CD4-positive, alpha-beta T cell treated with Interleukin-10 for 1 hour (primary cell): ENCODE measurements at places on chromosomes 13 and 19.

- DNase-seq, result peak; percentile 78
These were observed 12.5 kb downstream of the PBX4 start for GRCh38 chr19:19606021-19606420.

DNA sequence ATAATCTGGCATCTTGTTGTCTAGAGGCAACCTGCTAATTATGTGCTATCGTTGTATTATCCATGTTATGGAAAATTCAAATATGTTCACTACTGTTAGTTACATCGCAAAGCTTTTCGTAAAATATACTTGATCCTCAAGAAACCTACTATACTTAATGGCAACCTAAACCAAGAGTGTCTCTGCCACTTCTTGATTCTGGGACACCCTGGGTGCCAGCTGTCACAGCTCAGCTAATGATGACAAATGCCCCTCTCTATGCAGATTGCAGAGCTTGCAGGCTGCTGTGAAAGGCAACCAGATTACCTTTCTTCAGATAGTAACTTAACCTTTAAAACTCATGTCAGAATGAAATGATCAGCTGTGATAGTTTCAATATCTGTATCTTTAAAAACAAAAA is 8.9 kb upstream of the MAB21L1 start:
- no peak for DNase-seq

DNA sequence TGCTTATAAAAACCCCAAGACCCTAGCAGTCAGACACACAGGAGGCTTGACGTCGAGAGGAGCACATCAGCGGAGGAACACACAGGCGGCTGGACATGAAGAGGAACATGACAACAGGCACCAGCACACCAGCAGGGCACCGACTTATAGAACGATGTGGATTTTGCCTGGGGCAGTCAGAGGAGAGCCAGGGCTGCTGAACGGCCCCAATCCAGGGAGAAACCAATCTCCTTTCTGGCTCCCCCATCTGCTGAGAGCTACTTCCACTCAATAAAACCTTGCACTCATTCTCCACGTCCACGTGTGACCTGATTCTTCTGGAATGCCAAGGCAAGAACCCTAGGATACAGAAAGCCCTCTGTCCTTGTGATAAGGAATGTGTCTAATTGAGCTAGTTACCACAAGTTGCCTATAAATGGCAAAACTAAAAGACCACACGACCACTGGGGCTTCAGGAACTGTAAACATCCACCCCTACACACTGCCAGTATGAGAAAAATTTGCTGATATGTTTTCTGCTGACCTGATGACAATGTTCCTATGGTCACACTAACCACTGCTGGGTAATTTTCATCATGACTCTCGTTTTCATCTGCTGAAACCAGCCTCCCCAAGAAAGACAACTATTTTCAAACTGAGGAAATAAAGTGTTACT is 35.8 kb upstream of the CEACAM21 start:
- no peak for DNase-seq

GRCh38 chr13:98813993-98814392 is 61.5 kb upstream of the SLC15A1 start:
- DNase-seq, result no peak

GRCh38 chr19:6227936-6228325 is 51.8 kb downstream of the MLLT1 start:
- DNase-seq, result no peak

GRCh38 chr13:108919036-108919907 is 289.9 kb downstream of the MYO16 start:
- no peak for DNase-seq

DNA sequence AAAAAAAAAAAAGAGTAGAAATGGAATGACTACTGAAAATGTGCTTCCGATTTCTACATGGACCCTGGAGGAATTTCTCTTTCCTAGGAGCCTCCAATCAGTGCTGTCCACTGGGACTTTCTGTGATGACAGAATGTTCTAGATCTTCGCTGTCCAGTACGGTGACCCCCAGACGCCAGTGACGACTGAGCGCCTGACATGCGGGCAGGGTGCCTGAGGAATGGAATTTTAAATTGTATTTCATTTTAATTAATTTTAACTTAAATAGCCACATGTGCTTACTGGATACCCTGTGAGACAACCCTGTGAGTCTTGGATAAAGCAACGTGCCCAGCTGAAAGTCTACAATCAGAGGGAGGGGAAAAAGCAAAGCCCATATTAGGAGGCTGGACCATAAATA is 4.1 kb upstream of the TLE6 start:
- no peak for DNase-seq

DNA sequence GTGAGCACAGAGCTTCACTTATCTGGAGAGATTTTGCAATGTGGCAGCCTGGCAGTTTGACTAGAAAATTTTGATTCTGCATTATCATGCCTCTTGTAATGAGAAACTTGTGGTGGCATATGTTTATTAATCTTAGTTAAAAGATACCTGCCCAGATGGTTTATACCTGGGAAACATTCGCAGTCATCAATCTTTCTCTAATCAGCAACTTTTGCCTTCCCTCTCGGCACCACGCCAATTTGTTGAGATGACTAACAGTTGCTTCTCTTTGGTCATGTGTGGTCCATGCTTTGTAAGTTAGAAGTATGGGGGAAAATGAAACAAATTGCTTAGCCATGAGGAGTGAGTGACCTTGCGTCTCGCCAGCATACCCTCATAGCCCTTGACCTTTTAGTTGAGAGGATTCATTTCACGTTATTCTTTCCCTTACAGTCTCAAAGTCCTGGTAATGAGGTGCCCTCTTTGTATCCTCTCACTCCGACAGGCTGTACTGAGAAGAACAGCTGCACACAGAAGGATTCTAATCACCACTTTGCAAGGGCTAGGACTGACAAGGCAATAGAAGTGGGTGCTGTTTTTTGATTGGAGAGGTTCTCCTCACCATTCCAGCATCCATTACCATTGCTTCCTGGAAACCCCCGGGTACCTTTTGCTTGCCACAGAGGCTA is 201.4 kb downstream of the OXGR1 start:
- no peak for DNase-seq

GRCh38 chr19:16915734-16916133 is 26.9 kb downstream of the F2RL3 start:
- no peak for DNase-seq

- DNase-seq, result no peak
These were observed 20.6 kb upstream of the METTL21C start for GRCh38 chr13:102715447-102715846.

DNA sequence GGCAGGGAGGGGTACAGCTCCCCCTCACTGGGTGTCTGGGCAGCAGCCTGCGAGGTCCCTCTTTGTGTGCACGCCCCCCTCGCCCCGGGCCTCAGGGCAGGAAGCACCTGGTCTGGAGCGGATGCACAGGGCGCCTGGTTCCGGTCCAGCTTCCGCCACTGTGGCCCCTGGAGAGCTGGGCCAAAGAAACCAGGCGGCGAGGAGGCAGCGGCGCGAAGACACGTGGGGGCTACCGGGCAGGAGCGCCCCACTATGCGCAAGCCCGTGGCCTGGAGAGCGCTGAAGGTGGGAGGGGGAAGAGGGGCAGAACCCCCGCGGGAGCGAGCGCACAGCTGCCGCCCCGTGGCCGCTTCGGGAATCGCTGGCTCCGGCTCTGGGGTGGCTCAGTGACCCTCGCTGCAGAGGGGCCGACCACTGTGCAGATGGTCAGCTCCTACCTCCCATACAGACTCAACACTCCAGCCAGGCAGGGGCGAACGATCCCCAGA is 1.7 kb upstream of the LYL1 start:
- DNase-seq, result peak; percentile 70

DNA sequence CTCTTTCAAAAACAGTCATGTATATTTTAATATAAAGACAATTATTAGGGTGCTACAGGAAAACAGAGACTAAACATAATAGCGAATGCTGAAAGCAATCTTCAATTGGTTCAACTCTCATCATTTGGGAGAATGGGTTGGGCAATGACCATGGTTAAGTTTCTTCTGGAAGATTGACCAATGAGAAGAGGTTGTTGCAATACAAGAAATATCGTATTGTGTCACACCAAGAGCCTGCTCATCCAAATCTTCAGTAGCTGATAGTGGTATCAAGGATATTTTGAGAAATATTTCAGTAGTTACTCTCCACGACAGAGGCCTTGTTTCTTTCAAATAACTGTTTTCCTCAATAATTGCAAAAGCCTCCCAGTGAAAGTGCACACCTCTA is 83.0 kb upstream of the FNDC3A start:
- no peak for DNase-seq

DNA sequence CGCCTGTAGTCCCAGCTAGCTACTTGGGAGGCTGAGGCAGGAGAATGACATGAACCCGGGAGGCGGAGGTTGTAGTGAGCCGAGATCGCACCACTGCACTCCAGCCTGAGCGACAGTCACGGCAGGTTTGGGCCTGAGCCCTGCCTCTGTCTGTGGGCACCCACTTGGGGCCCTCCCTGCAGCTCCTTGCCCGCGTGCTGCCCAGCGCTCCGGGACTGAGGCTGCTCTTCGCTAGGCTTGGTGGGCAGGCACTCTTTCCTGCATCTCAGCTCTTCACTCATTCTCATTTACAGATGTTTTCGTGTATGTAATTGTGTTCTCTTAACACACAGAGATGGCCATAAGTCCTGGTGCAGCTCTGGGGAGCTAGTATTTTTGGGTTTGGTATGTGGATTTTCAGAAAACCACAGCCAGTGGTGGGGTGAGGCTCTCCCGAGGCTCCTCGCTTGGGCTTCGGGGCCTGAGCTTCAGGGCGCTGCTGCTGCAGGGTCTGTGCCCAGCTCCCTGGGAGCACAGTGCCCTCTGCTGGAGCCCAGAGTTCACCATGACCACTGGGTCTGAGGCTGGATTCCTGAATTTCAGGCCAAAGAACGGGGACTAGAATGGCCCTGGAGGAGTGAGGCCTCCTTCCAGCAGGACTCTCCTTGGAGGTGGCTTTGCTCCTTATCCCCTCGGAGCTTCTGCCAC is 15.2 kb downstream of the UPF1 start:
- peak; percentile 72 for DNase-seq

- no peak for DNase-seq
These were observed 11.9 kb downstream of the CC2D1A start for GRCh38 chr19:13917888-13918406.

DNA sequence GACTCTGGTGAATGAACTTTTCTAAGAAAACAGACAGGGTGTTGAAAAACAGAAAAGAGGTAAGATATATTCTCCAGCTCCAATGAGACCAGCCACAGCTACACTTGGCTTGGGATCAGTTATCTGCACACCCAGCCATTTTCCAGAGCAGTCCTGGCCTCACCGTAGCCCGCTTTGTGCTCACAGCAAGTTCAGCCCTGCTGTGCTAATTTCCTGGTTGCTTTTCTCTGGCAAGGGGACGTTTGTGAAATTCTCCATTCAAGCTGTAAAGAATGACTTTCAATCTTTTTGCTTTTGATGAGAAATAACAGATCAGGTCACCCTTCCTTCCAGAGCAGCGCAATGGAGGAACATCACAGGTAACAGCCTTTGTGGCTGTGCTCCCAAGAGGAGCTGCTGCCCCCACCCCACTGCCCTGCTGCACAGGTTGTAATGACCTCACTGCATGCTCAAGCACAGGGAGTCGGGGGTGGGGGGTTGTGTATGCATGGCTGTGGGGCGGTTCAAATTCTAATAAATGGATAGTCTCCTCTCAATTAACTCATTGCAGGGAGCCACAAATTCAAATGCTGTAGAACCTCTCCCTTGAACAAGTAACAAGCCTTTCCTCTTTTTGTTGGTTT is 516.6 kb upstream of the NBEA start:
- DNase-seq, result no peak

GRCh38 chr13:102191951-102192502 is 209.8 kb downstream of the FGF14 start:
- no peak for DNase-seq

- DNase-seq, result no peak
These were observed 9.5 kb downstream of the NR2F6 start for GRCh38 chr19:17235971-17236777.

DNA sequence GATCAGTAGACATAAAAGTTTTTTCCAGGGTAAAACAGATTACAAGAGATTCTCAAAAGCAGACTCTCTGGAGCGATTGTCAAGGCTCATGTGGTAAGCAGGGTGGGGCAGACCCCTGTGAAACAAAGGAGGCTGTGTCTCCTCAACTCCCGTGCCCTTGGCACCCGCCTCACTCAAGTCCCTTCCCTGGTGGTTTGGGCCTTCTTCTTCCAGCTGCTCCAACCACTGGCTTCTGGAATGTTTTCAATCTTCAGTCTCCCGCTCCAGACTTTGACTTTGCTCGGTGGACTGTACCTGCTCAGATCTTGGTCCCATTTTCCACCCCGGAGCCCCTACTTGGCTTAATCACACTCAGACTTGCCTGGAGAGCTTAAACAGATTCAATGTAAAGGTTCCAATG is 74.8 kb upstream of the STK24 start:
- no peak for DNase-seq

DNA sequence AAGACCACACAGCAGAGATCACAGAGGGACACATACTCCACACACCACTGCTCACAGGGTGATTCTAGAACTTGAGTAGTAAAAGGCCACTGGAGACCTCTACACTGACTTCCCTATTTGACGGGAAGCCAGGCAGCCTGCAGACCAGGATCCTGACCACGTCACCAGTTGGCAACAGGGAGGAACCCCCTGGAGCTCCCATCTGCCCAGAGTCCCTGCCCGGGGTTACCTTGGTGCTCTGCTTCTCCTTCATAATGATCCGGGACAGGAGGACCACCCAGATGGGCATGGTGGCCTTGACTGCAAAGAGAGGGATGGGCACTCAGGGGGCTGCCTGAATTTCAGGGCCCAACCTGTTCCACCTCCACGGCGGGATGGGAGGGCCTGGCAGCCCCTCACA is 932 bp downstream of the SLC35E1 start:
- DNase-seq, result no peak

GRCh38 chr13:26742691-26743358 is 17.8 kb downstream of the GPR12 start:
- DNase-seq, result no peak

DNA sequence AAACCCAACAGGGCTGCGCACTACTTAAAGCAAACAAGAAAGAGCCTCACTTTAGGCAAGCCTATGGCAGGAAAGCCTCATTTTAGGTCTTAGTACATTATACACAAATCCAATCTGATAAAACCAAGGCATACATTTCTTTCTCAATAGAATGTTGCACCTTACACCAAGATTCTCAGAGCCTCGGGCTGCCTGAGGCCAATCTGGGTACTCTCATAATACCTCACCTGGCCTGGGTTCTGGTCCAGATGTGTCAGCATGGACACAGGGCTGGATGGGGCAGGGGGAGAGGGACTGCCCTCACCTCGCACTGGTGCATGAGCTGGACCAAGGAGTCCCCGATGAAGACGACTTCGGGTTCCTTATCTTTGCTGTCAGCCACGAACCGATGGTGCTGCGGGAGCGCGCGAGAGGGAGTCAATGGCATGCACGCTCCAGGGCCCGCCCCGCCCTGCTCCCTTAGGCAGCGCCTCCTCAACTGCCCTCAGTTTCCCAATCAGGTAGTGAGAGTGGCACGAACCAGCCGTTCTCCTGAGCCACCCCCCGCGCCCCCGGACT is at the start of gene PRR19:
TSS of gene PRR19 (plus strand) at position 487 of the 558 bp plus-strand sequence. CDS start 7,453 bp downstream, outside the sequence.
- no peak for DNase-seq

GRCh38 chr13:28817204-28817603 is 2.9 kb upstream of the MTUS2 start:
- DNase-seq, result no peak

GRCh38 chr19:12085074-12085818 is 20.7 kb downstream of the ZNF844 start:
- DNase-seq, result no peak

GRCh38 chr13:38960175-38960574 is 30.5 kb downstream of the STOML3 start:
- DNase-seq, result no peak

GRCh38 chr19:16586991-16587832 is 15.0 kb upstream of the SLC35E1 start:
- peak; percentile 53 for DNase-seq

- DNase-seq, result no peak
These were observed 14.2 kb downstream of the RB1 start for GRCh38 chr13:48317511-48318376.

GRCh38 chr13:40445557-40445990 is 220.9 kb downstream of the FOXO1 start:
- DNase-seq, result no peak
